ENCODE measurements at places on chromosomes 16 and 17. TPM values are rescaled to one million over a fixed set of nuclear protein-coding genes. Genes with fewer than 3 reads are reported as not detected.

DNA sequence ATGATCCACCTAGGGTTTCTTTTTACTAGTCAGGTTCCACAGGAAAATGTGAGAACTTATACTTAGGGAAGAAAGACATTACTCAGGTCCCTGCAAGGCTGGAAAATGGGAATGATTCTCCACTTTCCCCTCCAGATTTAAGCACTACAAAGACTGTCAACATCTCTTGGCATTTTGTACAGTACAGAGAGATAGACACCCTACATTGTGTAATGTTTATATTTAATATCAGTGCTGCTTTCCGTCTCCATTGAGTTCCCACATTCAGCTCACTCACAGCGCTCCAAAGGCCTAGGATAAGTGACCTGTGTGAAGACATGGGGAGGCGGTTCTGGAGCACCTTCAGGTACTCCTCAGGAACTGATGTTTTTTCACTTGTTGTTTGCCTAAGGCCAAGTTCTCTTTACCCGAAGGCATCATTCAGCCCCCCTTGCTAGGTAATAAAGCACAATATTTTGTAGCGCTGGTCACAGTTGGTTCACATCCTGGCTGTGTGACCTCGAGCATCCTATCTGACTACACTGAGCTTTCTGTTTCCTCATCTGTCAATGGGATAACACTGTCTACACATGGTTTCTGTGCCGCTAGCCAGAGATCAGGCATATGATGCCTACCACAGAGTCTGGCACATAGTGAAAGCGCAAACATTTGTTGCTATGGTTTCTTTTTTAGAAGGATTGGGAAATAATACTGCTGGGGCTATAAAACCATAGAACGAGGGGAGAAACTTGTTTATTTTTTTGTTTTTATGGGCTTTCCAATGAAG is 226.6 kb downstream of the ZFHX3 start:
- no peak overlapping the region for H3K27ac ChIP-seq
- no peak overlapping the region for H3K4me3 ChIP-seq
- no peaks in the 10 kb centered on the region for H3K4me1 ChIP-seq
- no peaks in the 10 kb centered on the region for H3K27me3 ChIP-seq
- no peak for DNase-seq

DNA sequence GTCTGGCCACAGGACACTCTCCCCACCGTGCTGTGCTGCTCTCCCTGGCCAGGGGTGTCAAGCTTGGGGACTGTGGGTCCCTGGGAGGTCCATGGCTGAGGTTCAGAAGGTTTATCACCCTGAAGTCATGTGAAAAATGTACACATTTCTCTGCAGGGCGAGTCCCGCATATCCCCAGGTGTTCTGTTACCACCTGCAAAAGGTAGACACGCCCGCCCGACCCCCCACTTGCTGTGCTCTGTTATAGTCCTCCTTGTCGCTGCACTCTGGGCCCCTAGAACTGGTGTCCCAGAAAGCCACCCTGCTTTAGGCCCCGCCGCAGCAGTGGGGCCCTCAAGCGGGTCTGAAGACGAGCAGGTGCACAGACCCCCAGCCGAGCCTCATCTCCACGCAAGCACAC is 11.8 kb downstream of the JPT2 start:
- DNase-seq: no peak
- no peak overlapping the region for H3K27ac ChIP-seq
- H3K27me3 ChIP-seq: no peaks in the 10 kb centered on the region
- no peak overlapping the region for H3K4me3 ChIP-seq

DNA sequence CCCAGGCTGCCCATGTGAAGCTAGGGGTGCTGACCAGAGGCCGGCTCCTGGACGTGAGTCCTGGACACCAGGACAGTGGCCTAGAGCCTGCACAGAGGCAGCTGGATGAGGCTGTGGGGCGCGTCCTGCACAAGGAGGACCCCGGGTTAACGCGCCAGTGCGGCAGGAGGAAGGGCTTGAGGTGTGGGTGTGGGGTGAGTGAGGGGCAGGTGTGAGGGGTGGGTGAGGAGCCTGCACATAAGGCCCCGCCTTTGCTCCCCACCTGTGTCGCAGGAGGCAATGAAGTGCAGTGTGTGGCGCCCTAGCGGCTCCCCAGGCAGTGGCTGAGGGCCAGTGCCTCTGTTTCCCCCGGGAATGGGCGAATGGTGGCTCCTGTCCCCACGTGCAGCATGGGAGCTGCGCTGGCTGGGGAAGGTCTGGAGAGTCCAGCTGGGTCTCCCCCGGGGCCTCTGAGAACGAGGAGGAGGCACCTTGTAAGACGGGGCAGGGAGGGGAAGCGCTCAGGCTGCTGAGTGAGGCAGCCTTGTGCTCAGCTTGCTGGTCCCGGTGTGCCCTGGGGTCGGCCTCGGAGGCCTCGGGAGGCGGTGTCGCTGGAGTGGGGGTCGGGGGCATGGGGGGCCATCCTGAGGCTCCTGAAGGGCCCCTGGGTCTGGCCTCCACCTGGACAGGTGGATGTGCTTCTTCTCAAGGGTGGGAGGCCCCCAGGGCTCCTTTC is 3.2 kb downstream of the CD7 start:
- H3K36me3 ChIP-seq: no peaks in the 10 kb centered on the region
- peaks cover 3% of the 10 kb centered on the region for H3K4me1 ChIP-seq

GRCh38 chr17:21042458-21043295 is at the start of gene USP22:
USP22 (minus strand) TSS chr17:21043011; CDS start chr17:21042835, 176 bp downstream.
- DNase-seq: no peak
- H3K36me3 ChIP-seq: no peaks in the 10 kb centered on the region
- peak within 1 kb of the TSS; percentile 78 for H3K4me3 ChIP-seq

GRCh38 chr17:16342979-16343378 is 10.3 kb downstream of the CENPV start:
- H3K27me3 ChIP-seq: no peaks in the 10 kb centered on the region
- H3K4me3 ChIP-seq: no peak overlapping the region
- no peaks in the 10 kb centered on the region for H3K36me3 ChIP-seq
- no peaks in the 10 kb centered on the region for H3K4me1 ChIP-seq
- H3K27ac ChIP-seq: no peak overlapping the region

- no peak within 1 kb of the TSS for H3K4me3 ChIP-seq
Measured at GRCh38 chr17:39962642-39963220, at the start of gene GSDMA. GSDMA (plus strand) TSS chr17:39963004; CDS start chr17:39965688, 2,684 bp downstream.

DNA sequence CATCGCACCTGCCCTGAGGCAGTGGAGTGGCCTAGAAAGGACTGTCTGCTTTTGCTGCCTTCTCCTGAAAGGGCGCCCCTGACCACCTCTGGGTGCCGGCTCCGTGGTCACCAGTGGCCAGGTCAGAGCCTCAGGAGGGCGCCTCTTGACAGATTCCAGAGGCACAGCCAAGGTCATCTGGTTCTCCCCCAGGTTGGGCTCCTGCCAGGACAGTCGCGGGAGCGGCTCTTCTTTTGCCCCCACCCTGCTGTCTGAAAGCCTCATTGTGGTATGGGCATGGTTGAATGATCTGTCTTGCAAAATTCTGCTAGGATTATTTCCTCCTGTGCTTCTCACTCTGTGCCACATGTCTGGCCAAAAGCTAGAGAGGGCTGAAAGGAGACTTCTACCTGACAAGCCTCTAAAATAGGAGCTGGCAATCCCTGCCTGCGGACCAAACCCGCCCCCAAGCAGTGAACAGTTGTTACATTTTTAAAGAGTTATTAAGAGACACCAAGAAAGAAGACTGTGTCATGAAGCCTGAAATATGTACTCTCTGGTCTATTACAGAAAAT is 82.8 kb downstream of the SNX29 start:
- H3K27ac ChIP-seq: peak overlapping the region; percentile 9
- H3K4me1 ChIP-seq: no peaks in the 10 kb centered on the region
- no peak for DNase-seq
- no peaks in the 10 kb centered on the region for H3K27me3 ChIP-seq
- no peak overlapping the region for H3K4me3 ChIP-seq

DNA sequence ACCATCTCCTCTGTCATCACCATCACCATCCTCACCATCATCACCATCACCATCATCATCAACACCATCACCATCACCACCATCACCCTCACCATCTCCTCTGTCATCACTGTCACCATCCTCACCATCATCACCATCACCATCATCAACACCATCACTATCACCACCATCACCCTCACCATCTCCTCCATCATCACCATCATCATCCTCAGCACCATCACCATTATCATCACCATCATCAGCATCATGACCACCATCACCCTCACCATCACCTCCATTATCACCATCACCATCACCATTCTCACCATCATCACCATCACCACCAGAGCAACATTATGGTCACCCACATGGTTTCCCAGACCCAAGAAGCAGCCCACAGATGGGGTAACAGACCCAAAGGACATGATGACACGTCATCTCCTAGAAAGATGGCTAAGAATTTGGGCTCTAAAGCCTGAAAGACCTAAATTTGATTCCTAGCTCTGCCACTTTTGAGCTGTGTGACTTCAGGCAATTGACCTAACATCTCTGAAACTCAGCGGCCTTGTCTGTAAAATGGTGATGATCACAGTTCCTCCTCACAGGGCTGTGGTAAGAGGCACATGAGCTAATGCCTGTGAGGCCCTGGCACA is 14.6 kb downstream of the SCNN1B start:
- no peaks in the 10 kb centered on the region for H3K27me3 ChIP-seq
- no peak overlapping the region for H3K4me3 ChIP-seq
- DNase-seq: no peak

DNA sequence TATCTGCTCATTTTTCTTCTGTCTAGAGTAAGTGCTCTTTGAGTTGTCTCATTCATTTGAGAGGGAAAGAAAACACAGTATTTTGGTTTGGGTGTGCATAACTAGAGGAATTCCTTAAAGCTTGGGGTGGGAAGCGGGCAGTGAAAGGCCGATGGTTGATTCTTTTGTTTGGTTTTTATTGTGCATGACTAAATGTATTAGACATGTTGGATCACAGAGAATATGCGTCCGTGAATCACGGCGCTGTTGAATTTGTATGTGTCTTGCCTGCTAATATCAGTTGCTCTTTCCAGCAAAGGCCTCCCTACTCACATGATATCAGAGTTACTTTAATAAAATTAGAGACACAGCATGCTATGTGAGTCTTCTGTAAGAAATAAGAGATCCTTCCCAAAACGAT is 180.0 kb downstream of the CHD9NB start:
- no peak overlapping the region for H3K27ac ChIP-seq
- H3K4me3 ChIP-seq: no peak overlapping the region
- no peaks in the 10 kb centered on the region for H3K27me3 ChIP-seq
- H3K4me1 ChIP-seq: no peaks in the 10 kb centered on the region
- H3K36me3 ChIP-seq: no peaks in the 10 kb centered on the region

- H3K36me3 ChIP-seq: no peaks in the 10 kb centered on the region
- peak overlapping the region; percentile 25 for H3K27ac ChIP-seq
- H3K4me1 ChIP-seq: peaks cover 25% of the 10 kb centered on the region
- H3K27me3 ChIP-seq: no peaks in the 10 kb centered on the region
- no peak overlapping the region for H3K4me3 ChIP-seq
Measured at GRCh38 chr16:66874079-66874775, 6.1 kb upstream of the PDP2 start.

DNA sequence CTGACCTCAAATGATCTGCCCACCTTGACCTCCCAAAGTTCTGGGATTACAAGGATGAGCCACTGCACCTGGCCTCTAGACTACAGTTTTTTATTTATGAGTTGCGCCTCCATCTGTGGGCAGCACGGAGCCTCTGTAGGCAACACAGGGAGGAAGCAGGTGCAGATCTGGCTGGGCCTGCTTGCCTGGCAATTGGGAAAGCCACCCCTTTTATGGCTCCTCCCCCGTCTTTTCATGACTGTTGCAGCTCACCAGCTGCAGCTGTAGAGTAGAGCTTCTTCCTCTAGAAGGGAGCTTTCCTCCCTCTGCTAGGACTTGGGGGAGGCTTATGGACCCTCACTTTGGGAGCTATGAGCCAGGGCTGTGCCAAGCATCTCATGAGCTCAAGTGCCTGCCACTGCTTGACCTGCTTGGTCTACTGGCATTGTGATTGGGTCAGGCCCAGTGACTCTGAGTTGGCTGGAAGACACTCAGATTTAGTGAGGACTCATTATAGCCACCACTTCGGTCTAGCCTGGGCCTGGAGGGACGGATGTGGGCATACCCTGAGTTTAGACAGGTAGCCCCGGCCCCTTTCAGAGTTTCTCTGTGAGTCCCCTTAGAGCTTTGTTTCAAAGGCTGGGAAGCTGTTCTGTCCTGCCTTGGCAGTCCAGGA is 6.9 kb upstream of the SLC7A6 start:
- no peak overlapping the region for H3K4me3 ChIP-seq
- DNase-seq: peak; percentile 63
- peak overlapping the region; percentile 84 for H3K27ac ChIP-seq
- H3K27me3 ChIP-seq: no peaks in the 10 kb centered on the region

- no peak for DNase-seq
- H3K27ac ChIP-seq: no peak overlapping the region
- no peak overlapping the region for H3K4me3 ChIP-seq
- H3K36me3 ChIP-seq: no peaks in the 10 kb centered on the region
- H3K27me3 ChIP-seq: no peaks in the 10 kb centered on the region
Measured at GRCh38 chr16:88672776-88673175, 9.9 kb upstream of the MVD start.

GRCh38 chr17:47846716-47847340 is 4.1 kb downstream of the SP6 start:
- DNase-seq: no peak
- H3K27ac ChIP-seq: no peak overlapping the region
- H3K36me3 ChIP-seq: no peaks in the 10 kb centered on the region
- peaks cover 57% of the 10 kb centered on the region for H3K27me3 ChIP-seq

GRCh38 chr17:18932360-18933055 is 19.5 kb upstream of the SLC5A10 start:
- H3K4me1 ChIP-seq: no peaks in the 10 kb centered on the region
- no peak for DNase-seq
- H3K27me3 ChIP-seq: no peaks in the 10 kb centered on the region
- no peak overlapping the region for H3K27ac ChIP-seq

DNA sequence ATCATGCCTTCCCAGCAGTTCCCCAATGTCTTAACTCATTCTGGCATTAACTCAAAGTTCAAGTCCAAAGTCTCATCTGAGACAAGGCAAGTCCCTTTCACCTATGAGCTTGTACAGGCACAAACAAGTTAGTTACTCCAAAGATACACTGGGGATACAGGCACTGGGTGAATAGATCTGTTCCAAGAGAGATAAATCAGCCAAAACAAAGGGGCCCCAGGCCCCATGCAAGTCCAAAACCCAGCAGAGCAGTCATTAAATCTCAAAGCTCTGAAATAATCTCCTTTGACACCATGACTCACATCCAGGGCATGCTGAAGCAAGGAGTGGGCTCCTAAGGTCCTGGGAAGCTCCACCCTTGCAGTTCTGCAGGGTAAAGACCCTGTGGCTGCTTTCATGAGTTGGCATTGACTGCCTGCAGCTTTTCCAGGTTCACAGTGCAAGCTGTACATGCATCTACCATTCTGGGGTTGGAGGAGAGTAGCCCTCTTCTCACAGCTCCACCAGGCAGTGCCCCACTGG is 332.2 kb upstream of the KIF2B start:
- no peak for DNase-seq
- no peak overlapping the region for H3K4me3 ChIP-seq
- no peaks in the 10 kb centered on the region for H3K27me3 ChIP-seq
- no peaks in the 10 kb centered on the region for H3K4me1 ChIP-seq
- no peak overlapping the region for H3K27ac ChIP-seq

- H3K4me1 ChIP-seq: no peaks in the 10 kb centered on the region
- DNase-seq: no peak
- no peak overlapping the region for H3K27ac ChIP-seq
- H3K36me3 ChIP-seq: no peaks in the 10 kb centered on the region
- no peak overlapping the region for H3K4me3 ChIP-seq
Measured at GRCh38 chr17:56727876-56728617, 105.7 kb downstream of the C17orf67 start.

The RDM1 gene
- not detected for total RNA-seq

The CACNA1G gene
- total RNA-seq: not detected

The RAD51C gene
- total RNA-seq: 7.3 TPM

The KIFC3 gene
- 8.4 TPM for total RNA-seq

The NHLRC4 gene
- 0.55 TPM for total RNA-seq

The HOXB13 gene
- total RNA-seq: 1.2 TPM

The OR2C1 gene
- not detected for total RNA-seq

The RNF166 gene
- 10.3 TPM for total RNA-seq

The GH2 gene
- not detected for total RNA-seq

The HID1 gene
- total RNA-seq: 38.0 TPM

The RPAIN gene
- 32.9 TPM for total RNA-seq

The MT1H gene
- total RNA-seq: not detected

The TMEM92 gene
- total RNA-seq: 3.7 TPM

The ADORA2B gene
- total RNA-seq: 41.4 TPM
